CD4-positive, alpha-beta T cell (primary cell): ENCODE measurements at places on chromosomes 13 and 19. TPM values are rescaled to one million over a fixed set of nuclear protein-coding genes. Genes with fewer than 3 reads are reported as not detected.

GRCh38 chr19:31352782-31353651 lies 3.8 kb upstream of the TSHZ3 start:
- H3K27me3 ChIP-seq = peaks cover 70% of the 10 kb centered on the region
- no peak overlapping the region for H3K4me3 ChIP-seq
- DNase-seq = peak; percentile 19
- no peaks in the 10 kb centered on the region for H3K36me3 ChIP-seq
- H3K4me1 ChIP-seq = peaks cover 64% of the 10 kb centered on the region

The HSD17B14 gene
- total RNA-seq = 0.93 TPM

DNA sequence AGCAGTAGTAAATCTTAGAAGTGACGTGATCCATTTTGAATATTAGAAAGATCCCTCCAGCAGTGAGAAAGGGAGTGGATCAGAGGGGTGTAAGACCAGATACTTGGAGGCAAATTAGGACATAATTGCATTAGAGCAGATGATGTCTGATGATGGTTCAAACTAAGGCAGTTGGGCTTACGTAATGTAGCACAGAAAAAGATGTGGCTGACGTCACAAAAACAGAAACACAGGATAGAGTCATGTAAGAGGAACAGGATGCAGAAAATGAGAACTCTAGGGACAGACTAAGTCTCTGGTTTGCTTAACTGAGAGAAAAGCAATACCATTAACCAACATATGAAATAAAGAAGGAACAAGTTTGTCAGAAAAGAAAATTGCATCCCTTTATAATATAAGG lies 392.5 kb upstream of the DACH1 start:
- no peaks in the 10 kb centered on the region for H3K36me3 ChIP-seq
- H3K27me3 ChIP-seq = no peaks in the 10 kb centered on the region
- H3K27ac ChIP-seq = no peak overlapping the region
- DNase-seq = no peak

- peak; percentile 28 for DNase-seq
- no peak overlapping the region for H3K27ac ChIP-seq
- H3K4me1 ChIP-seq = peaks cover 13% of the 10 kb centered on the region
- no peak overlapping the region for H3K4me3 ChIP-seq
These were observed 3.1 kb upstream of the PTPRH start for GRCh38 chr19:55212447-55212846.

GRCh38 chr19:52991484-52991883 lies 22.2 kb upstream of the ERVV-1 start:
- DNase-seq = no peak
- no peak overlapping the region for H3K4me3 ChIP-seq
- H3K27me3 ChIP-seq = peaks cover 5% of the 10 kb centered on the region
- no peaks in the 10 kb centered on the region for H3K36me3 ChIP-seq

DNA sequence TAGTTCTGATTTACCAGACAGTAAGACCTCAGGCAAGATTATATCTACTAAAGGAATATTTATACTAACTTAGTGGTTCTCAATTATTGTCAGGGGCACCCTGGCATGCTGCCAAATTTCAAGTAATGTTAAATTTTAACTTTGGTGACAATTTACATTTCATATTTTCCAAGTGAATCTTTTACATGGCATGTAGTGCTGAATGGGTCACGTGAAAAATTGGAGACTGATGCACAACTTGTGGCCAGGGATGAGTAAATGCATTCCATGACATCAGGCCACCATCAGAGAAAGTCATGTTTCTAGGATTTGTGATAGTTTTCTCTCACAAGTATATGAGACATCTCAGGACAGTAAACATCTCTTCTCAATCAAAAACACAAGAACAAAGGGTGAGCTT lies 202.6 kb upstream of the SOX21 start:
- no peaks in the 10 kb centered on the region for H3K36me3 ChIP-seq
- DNase-seq = no peak
- H3K27me3 ChIP-seq = peaks cover 10% of the 10 kb centered on the region
- H3K27ac ChIP-seq = no peak overlapping the region
- no peak overlapping the region for H3K4me3 ChIP-seq
- H3K4me1 ChIP-seq = no peaks in the 10 kb centered on the region
